ENCODE measurements at places on chromosomes 4 and X.

GRCh38 chr4:124939908-124940307 is 227.4 kb upstream of the ANKRD50 start:
- DNase-seq: no peak

- peak; percentile 5 for DNase-seq
Measured at GRCh38 chrX:108735679-108736508, 469 bp downstream of the IRS4 start.

GRCh38 chr4:68954126-68954525 is 2.5 kb upstream of the UGT2A3 start:
- DNase-seq: peak; percentile 56

DNA sequence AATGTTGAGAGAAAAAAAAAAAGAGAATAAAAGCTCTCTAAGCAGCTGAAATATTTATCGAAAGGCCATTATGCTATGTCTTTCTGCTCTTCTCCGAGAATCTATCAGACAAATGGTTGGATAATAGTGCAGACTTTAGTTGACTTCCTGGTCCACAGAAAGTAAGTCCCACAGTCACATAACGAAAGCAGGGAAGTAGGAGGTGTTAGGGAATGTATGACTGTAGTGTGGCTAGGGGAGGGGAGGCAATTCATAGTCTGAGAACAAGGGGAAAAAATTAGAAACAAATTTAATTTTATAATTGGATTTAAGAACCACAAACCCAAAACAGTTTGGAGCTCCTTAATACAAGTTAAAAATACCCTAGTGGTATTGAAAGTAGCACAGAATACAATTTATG is 79.7 kb upstream of the VEGFC start:
- no peak for DNase-seq

- no peak for DNase-seq
Measured at GRCh38 chrX:74602142-74602541, 12.3 kb downstream of the RLIM start.

DNA sequence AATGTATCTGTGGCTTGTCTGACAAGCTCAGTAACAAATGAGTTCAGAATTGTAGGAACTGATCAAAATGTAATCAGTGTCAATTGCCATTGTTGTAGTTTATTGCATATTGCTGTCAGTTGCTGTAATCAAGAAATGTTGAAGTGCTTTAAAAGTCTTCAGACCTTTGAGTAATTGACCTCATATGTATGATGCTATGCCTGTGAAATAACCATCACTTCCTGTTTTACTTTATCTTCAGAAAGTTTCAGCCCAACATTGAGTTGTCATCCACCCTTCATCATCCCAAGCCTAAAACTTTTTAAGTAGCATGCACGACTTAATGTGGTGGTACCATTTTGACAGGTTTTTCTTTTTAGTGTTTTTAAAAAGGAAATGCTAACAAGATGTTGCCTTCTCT is 212.4 kb downstream of the ARHGAP10 start:
- no peak for DNase-seq

DNA sequence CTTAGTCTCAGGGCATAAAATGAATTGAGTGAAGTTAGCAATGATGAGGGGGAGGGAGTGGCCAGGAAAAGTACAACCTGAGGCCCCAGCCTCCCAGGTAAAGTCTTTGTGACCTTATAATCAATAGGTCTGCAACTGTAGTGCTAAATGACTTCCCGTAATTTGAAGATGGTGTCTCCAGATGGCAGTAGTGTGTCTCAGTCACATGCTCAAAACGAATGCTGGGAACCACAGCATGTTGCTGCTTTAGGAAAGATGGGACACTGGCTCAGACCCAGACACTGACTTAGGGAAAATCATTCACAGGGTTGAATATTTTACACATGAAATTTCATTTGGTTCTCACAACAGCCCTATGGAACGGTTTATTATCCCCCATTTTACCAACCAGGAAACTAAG is 10.3 kb downstream of the SRPX2 start:
- peak; percentile 24 for DNase-seq

GRCh38 chr4:60944060-60944459 is 256.1 kb upstream of the ADGRL3 start:
- DNase-seq: no peak

- DNase-seq: no peak
Measured at GRCh38 chr4:110853242-110853641, 230.4 kb upstream of the PITX2 start.

GRCh38 chr4:134537701-134538100 is 336.1 kb upstream of the PABPC4L start:
- no peak for DNase-seq

DNA sequence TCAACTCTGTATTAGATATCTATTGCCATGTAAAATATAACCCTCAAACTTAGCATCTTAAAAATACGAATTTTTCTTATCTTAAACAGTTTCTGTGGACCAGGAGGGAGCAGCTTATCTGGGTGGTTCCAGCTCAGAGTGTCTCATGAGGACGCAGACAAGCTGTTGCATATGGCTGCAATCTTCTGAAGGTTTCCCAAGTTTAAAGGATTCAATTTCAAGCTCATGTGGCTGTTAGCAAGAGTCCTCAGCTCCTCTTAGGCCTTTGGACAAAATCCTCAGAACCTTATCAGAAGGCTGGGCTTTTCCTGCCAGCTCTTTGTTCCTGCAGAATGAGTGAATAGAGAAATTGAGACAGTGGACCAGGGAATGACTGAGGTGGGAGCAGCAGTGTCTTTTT is 2.8 kb upstream of the CTSO start:
- peak; percentile 65 for DNase-seq

GRCh38 chr4:181418496-181418895 is 824.7 kb upstream of the TENM3 start:
- DNase-seq: no peak

- no peak for DNase-seq
Measured at GRCh38 chr4:26367811-26368210, 47.0 kb downstream of the RBPJ start.

DNA sequence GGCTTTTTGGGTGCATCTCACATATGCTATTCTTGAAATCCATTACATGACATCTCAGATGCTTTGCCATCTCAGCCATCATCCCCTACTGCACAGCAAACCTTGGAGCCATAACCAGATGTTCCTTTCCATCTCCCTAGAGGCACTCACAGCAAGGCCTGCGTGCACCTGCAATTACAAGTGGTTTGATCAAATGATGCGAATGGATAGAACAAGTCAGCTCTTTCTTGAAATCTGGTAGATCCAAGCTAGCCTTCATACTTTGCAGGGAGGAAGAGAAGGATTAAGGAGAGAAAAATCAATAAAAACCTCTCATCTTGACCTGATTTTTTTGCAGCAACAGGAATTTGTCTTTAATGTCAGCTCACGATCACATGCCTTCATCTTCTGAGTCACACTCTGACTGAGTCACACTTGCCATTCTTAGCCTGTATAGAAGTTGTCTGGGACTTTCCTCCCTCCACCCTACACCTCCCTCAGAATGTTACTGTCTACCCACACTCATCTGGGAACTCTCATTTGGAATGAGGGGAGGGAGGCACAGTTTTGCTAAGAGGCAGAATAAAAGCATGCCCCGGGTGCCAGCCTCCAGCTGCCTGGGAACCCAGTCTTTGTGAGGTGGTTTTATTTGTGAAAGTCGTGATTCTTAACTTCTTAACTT is 11.9 kb upstream of the TRIML1 start:
- no peak for DNase-seq

GRCh38 chr4:174279433-174280155 is 3.9 kb downstream of the FBXO8 start:
- no peak for DNase-seq

- DNase-seq: no peak
Measured at GRCh38 chr4:79385641-79386040, 22.4 kb downstream of the GK2 start.

GRCh38 chr4:101977076-101977475 is 186.5 kb downstream of the BANK1 start:
- no peak for DNase-seq

DNA sequence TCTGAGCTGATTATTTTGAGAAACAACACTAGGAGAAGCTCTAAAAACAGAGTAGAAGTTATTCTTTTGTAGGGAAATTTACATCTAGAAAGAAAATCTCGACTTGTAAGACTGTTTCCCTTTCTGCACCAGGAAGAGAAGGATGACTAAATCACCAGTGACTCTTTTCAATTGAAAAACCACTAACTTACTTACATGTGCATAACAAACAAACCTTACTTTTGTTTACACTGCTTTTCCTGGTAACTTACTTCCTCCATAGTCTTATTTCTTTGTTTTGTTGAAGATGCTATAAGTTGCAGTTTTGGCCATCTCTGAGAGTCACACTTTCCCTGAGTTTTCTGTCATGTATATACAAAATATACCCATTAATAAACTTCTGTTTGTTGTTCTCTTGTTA is 293.6 kb upstream of the FAT4 start:
- DNase-seq: no peak

DNA sequence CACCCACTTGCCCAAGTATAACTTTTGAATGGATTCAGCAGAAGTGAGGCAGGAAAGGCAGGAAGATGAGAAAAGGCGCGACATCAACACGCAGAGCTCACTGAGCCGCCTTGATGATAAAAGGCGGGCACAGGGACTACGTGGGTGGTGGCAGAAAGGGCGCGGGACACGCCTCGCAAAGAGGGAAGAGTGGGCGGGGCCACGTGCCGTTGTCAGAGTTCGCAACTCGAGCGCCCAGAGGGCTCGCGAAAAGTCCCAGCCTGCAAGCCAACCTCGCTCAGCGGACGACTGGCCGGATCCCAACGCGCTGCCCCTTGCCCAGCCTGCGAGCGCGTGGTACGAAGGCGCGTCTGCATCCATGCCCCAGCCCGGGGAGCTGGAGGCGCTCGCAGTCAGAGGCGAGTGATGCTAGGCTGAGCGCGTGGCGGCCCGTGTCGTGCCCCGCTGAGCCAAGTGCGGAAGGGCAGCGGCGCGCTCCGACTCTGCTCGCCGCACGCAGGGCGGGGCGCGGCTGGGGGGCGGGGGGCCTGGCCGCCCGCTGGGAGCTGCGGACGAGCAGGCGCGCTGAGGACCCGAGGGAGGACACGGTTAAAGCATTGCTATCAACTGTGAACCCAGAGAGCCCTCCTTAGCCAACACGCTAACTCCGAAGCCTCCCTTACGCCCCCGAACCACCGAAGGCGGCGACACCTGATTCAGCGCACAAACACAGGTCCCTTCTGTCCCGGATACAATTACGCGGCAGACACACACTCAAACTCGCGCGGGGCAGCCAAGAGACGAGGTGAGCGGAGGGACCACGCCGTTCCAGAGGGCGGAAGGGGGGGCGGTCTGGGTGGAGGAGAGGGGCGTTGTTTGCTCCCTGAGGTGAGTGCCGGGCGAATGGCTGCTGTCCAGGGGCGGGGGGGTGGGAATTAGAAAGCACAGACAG is at the start of gene UGT8:
TSS of gene UGT8 (plus strand) at position 617 of the 931 bp plus-strand sequence. CDS start 24,074 bp downstream, outside the sequence.
- no peak for DNase-seq

GRCh38 chr4:139866276-139866962 is 200.8 kb downstream of the MGST2 start:
- DNase-seq: no peak

GRCh38 chrX:123173833-123174232 is 10.2 kb upstream of the GRIA3 start:
- DNase-seq: peak; percentile 6

DNA sequence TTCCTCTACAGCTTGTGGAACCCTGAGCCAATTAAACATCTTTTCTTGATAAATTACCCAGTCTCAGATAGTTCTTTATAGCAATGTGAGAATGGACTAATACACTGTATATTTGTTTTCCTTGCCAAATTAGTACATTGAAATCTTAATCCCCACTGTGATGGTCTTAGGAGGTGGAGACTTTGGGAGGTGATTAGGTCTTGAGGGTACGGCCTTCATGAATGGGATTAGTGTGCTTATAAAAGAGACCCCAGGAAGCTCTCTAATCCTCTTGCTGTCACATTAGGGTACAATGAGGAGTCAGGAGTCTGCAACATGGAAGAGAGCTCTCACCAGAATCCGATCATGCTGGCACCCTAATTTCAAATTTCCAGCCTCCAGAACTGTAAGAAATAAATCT is 86.6 kb downstream of the TIGD2 start:
- no peak for DNase-seq

GRCh38 chrX:37759351-37759750 is 20.5 kb upstream of the CYBB start:
- no peak for DNase-seq

DNA sequence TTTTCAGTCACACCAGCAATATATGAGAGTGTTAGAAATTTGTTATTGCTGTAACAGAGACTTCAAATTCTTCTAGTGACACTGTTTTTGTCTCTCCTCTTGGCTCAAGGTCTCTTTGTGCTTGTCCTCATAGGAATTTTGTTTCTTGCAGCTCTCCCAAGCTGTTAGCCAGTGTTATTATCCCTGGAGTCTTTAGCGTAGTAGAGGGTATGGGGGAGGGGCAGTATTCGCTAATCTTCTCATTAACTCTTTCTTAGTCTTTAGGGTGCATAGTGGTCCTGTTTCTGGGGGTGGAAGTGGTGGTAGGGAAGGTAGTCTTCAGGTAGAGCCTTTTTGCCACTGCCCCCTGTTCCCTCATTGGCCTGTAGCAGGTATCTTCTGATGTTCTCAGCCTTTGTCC is 79.4 kb downstream of the JADE3 start:
- no peak for DNase-seq

DNA sequence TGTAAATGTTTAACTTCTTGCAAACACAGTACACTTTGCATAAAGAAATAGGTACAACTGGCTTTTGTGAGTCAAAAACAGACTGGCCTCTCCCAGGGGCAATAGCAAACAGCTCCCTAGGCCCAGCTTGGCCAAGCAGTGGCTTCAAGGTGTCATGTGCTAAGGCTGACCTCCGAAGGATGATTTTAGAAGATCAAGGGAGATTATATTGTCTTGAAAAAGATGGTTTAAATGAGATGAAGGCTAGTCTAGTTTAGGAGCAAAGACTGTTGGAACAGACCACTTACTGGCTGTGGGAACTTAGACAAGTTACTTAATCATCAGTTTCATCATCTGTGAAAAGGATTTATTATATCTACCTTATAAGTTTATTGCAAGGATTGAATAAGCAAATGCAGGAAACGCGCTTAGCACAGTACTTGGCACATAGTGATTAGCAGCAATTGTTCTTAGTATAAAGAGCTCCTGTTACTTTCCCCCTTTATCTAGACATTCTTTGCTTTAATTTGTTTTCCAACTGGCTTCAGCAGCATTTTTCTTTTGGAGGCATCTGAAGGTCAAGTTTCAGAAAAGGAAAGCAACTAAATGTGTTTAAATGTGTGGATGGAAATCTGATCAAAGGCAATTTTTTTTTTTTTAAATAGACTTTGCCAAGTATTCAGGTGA is 17.2 kb downstream of the ANXA3 start:
- DNase-seq: no peak

- DNase-seq: no peak
Measured at GRCh38 chrX:149916745-149917392, 12.5 kb upstream of the HSFX4 start.

- DNase-seq: no peak
Measured at GRCh38 chr4:29756966-29757365, 963.2 kb upstream of the PCDH7 start.

DNA sequence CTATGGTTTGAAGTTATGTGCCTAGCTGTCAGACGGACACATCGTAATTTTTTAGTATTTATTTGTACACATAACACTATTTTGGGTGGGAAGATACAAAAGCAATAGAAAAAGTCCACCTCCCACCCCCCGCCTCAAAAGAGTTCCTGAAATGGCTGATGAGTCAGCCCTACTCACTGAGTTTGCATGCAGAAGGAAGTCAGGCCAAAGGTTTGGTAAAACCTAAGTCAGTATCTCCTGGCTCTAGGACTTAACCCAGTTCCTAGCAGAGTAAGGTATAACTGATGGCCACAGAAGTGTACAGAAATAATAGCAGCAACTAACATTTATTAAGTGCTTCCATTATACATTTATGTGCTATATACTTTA is 2.9 kb upstream of the KLHL2 start:
- DNase-seq: no peak

GRCh38 chr4:187478292-187479140 is 517.1 kb upstream of the ZFP42 start:
- no peak for DNase-seq

GRCh38 chr4:76836860-76837562 is 60.9 kb downstream of the SOWAHB start:
- DNase-seq: no peak
